Glutamatergic neuron (in vitro differentiated cells): ENCODE measurements at places on chromosomes 13 and 19. TPM values are rescaled to one million over a fixed set of nuclear protein-coding genes. Genes with fewer than 3 reads are reported as not detected.

DNA sequence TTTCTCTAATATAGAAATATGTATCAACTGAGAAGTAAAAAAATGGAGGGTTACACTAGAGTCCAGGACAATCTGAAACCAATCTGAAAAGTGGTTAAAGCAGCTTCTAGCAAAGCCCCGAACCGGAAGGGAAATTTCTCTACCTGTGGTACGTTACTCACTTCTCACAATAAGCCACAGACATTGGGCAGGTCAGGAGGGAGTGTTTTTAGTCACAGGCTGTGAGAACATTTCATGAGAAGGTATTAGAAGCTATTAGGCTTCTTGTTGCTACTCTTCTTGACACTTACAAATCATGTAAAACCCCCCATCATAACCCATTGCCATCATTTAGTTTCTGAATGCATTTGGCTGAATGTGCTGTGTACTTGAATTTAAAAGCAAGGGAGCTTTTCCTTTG, 120.9 kb downstream of the NUFIP1 start:
- H3K4me1 ChIP-seq = no peaks in the 10 kb centered on the region
- no peak for DNase-seq

DNA sequence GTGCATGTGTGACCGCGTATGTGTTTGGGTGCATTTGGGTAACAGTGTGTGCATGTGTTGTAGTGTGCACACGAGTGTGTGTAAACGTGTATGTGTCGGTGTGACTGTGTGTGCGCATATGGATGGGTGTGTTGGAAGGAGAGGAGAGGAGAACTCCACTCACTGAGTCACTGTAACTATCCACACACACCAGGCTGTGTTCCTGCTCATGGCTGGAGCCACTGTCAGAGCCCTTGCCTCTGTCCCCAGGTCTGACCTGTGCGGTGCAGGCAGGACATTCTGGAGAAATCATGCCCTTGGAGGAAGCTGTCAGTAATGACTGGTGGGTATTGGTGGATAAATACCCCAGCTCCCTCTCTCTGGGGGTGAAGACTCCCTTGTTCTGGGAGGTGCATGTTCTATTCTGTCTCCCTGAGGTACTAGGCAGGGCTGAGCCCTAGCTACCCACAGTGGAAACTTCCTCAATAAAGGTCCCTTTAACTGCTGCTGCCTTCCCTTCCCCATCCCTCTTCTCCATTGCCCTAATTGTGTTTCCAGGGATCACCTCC, 48.4 kb downstream of the CYP4F22 start:
- no peaks in the 10 kb centered on the region for H3K36me3 ChIP-seq
- peak overlapping the region; percentile 42 for H3K4me3 ChIP-seq
- no peak for DNase-seq
- H3K27ac ChIP-seq = no peak overlapping the region
- H3K27me3 ChIP-seq = peaks cover 2% of the 10 kb centered on the region

DNA sequence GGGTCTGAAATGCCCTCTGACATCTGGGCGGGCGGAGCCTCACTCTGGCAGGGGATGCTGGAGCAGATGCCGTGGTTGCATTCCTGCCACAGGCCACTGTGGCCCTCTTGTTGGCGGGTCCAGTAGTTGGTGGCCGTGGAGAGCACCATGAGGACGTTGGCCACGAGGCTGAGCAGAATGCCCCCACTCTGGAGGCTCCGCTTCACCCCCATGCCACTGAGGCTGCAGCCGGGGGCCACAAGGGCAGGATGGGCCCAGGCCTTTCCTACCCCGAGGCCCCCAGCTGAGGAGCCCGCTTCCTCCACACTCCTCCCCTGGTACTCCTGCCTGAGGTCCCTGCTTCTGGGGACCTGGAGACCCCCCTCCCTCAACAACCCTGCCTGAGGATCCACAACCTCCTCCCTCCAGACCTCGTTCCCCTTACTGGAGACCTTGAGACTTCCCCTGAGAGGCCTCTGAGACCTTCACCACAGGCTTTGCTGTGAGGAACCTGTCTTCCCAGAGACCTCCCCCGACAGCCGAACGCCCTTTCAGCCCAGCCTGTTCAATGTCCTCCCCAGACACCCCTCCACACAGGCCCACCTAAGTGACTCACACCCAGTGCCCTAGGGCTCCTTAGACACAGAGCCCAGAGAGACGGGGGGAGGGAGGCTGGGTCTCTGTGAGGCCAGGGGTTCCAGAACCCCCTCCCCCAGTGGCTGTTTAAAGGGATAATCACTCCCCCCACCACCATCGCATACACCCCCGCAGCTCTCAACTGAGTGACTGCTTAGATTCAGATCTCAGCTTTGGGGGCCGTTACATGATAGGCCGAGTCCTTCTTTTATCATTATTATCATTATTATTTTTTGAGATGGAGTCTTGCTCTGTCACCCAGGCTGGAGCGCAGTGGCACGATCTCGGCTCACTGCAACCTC, at the start of gene CLDND2:
CLDND2 (minus strand) TSS at position 638 of the 917 bp plus-strand sequence; CDS start at position 212, 426 bp downstream.
- H3K27me3 ChIP-seq = peaks cover 18% of the 10 kb centered on the region
- peak within 1 kb of the TSS; percentile 97 for H3K4me3 ChIP-seq
- H3K36me3 ChIP-seq = no peaks in the 10 kb centered on the region

- no peak overlapping the region for H3K4me3 ChIP-seq
- DNase-seq = no peak
- H3K27me3 ChIP-seq = no peaks in the 10 kb centered on the region
- H3K4me1 ChIP-seq = no peaks in the 10 kb centered on the region
- no peak overlapping the region for H3K27ac ChIP-seq
Observed at GRCh38 chr13:80196756-80197155, 144.2 kb downstream of the SPRY2 start.

DNA sequence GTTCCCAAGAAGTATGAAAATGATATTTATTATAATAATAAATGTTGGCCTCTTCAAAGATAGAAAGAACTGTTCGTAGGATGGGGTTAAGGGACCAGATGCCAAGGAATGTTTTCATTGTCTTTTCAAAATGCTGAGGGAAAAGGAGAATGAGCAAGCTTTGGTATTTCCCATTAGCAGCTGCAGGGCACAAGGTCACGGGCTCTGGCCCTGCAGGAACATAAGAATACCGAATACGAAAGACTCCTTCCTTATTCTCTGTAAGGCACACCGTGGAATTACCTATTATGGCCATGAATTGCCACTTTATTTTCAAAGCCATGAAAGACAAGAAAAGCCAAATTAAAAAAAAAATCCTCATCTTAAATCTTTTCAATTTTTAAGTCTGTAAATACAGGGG, 49.6 kb upstream of the OLFM4 start:
- peaks cover 16% of the 10 kb centered on the region for H3K4me1 ChIP-seq
- no peak overlapping the region for H3K4me3 ChIP-seq
- no peaks in the 10 kb centered on the region for H3K36me3 ChIP-seq
- no peak overlapping the region for H3K27ac ChIP-seq
- DNase-seq = no peak

GRCh38 chr13:92177966-92178365, 779.5 kb downstream of the GPC5 start:
- no peak overlapping the region for H3K4me3 ChIP-seq
- no peaks in the 10 kb centered on the region for H3K36me3 ChIP-seq
- H3K4me1 ChIP-seq = peaks cover 3% of the 10 kb centered on the region

DNA sequence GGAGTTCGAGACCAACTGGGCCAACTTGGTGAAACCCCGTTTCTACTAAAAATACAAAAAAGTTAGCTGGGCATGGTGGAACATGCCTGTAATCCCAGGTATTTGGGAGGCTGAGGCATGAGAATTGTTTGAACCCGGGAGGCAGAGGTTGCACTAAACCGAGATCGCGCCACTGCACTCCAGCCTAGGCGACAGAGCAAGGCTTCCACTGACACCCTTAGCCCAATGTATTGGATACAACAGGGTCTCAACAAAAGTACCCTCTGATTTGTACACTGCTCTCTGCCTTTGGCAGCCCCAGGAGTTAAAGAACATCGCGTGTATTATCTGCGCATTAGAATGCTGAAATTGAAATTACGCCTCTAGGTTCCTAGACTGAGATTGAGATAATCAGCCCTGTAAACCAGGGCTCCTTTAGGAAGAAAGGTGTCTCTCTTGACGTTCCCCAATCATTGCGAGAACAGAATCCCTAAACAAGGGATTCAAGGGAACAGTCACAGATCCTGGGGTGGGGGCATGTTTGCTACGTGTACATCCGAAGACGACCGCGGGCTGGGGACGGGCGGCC, 21.9 kb downstream of the IPO5 start:
- peak overlapping the region; percentile 89 for H3K4me3 ChIP-seq
- no peaks in the 10 kb centered on the region for H3K36me3 ChIP-seq
- H3K4me1 ChIP-seq = peaks cover 9% of the 10 kb centered on the region
- H3K27me3 ChIP-seq = peaks cover 5% of the 10 kb centered on the region

- H3K36me3 ChIP-seq = no peaks in the 10 kb centered on the region
- peak overlapping the region; percentile 70 for H3K4me3 ChIP-seq
- H3K4me1 ChIP-seq = peaks cover 23% of the 10 kb centered on the region
Observed at GRCh38 chr19:12913851-12914690, 5.0 kb downstream of the SYCE2 start.

DNA sequence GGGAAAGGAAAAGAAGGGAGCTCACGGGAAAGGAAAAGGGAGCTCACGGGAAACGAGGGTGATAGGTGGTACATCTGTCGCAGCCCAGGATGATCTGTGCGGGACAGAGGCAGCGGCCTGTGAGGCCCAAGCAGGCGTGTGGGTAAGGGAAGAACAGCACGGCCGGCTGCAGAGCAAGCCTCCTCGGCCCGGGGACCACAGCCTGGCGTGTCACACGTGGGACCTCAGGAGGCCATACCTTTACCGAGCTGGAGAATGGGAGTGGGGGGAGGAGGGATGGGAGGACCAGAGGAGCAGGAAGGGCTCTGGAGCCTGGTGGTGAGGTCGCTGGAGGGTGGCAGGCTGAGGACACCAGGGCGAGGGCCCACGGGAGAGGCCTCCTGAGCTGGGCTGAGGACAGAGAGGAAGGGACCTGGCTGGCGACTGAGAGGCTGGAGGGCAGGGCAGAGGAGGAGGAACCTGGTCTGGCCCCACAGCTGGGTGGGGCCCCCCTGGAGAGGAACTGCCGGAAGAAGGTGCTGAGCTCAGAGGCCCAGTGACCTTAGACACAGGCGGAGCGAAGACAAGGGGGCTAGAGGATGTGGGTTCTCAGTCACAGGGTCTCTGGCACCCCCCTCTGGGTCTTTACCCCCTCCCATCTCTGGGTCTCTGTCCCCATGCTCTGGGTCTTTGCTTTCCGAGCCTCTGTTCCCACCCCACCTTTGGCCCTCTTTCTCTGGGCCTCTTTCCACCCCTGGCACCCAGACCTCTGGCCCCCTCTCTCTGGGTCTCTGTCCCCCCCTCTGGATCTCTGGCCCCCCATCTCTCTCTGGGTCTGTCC, 2.9 kb upstream of the FTL start:
- peaks cover 16% of the 10 kb centered on the region for H3K27me3 ChIP-seq
- H3K4me3 ChIP-seq = no peak overlapping the region
- DNase-seq = peak; percentile 39
- no peaks in the 10 kb centered on the region for H3K36me3 ChIP-seq
- peaks cover 24% of the 10 kb centered on the region for H3K4me1 ChIP-seq
- peak overlapping the region; percentile 59 for H3K27ac ChIP-seq

GRCh38 chr13:49643035-49643646, 14.8 kb downstream of the ARL11 start:
- DNase-seq = no peak
- no peak overlapping the region for H3K4me3 ChIP-seq
- H3K27ac ChIP-seq = no peak overlapping the region
- H3K27me3 ChIP-seq = no peaks in the 10 kb centered on the region
- no peaks in the 10 kb centered on the region for H3K36me3 ChIP-seq

GRCh38 chr19:15234431-15235130, 2.3 kb upstream of the EPHX3 start:
- H3K4me3 ChIP-seq = peak overlapping the region; percentile 76
- DNase-seq = no peak
- H3K4me1 ChIP-seq = no peaks in the 10 kb centered on the region
- peaks cover 7% of the 10 kb centered on the region for H3K27me3 ChIP-seq

- no peak overlapping the region for H3K27ac ChIP-seq
- DNase-seq = no peak
- no peaks in the 10 kb centered on the region for H3K4me1 ChIP-seq
Observed at GRCh38 chr13:36718686-36719085, 44.9 kb downstream of the SERTM1 start.

- H3K4me1 ChIP-seq = no peaks in the 10 kb centered on the region
- no peak overlapping the region for H3K27ac ChIP-seq
- H3K36me3 ChIP-seq = no peaks in the 10 kb centered on the region
- H3K4me3 ChIP-seq = no peak overlapping the region
Observed at GRCh38 chr13:86567119-86567518, 767.9 kb upstream of the SLITRK6 start.

DNA sequence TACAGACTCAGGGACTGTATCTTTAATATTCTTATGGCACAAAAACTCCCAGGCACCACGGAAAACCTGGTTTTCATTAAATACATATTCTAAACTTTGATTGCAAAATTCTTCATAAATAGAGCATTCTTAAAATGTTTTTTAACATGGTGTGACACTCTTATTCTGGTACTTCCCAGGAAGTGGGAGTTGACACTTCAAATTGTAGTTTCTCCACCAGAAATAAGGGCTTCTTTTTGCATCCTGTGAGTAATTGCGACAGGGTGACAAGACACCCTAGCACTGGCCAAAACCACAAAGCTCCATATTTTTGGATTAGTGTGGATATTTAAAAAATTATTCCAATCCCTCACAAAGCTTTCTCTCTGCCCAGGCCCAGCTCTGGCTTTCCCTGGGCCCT, 43.6 kb upstream of the MTIF3 start:
- H3K36me3 ChIP-seq = no peaks in the 10 kb centered on the region
- H3K4me1 ChIP-seq = peaks cover 7% of the 10 kb centered on the region

- peaks cover 3% of the 10 kb centered on the region for H3K4me1 ChIP-seq
- H3K27ac ChIP-seq = no peak overlapping the region
- DNase-seq = no peak
- no peaks in the 10 kb centered on the region for H3K27me3 ChIP-seq
- H3K36me3 ChIP-seq = no peaks in the 10 kb centered on the region
Observed at GRCh38 chr19:31166206-31166605, 183.0 kb downstream of the TSHZ3 start.

GRCh38 chr13:113274721-113275120, 22.3 kb upstream of the LAMP1 start:
- peaks cover 8% of the 10 kb centered on the region for H3K36me3 ChIP-seq
- no peaks in the 10 kb centered on the region for H3K4me1 ChIP-seq
- H3K4me3 ChIP-seq = no peak overlapping the region
- DNase-seq = no peak
- H3K27ac ChIP-seq = no peak overlapping the region

ZNF878 gene
- 1.6 TPM for total RNA-seq

IL4I1 gene
- 0.59 TPM for total RNA-seq

NLRP11 gene
- total RNA-seq = 0.34 TPM

SARS2 gene
- 49.2 TPM for total RNA-seq

CRX gene
- not detected for total RNA-seq

CEACAM5 gene
- total RNA-seq = not detected

FFAR3 gene
- total RNA-seq = not detected

POU2F2 gene
- total RNA-seq = 53.4 TPM

ZFR2 gene
- 8.9 TPM for total RNA-seq

PLIN5 gene
- 0.54 TPM for total RNA-seq

CNN1 gene
- total RNA-seq = 2.3 TPM
